Epithelial cell of prostate (primary cell): ENCODE measurements at places on chromosomes 1 and 21.
A peak's percentile ranks its signal among the peaks of the same experiment; 100 is the strongest.

- peak; percentile 41 for DNase-seq
Measured at GRCh38 chr1:100354971-100355394, 2.7 kb downstream of the CDC14A start.

DNA sequence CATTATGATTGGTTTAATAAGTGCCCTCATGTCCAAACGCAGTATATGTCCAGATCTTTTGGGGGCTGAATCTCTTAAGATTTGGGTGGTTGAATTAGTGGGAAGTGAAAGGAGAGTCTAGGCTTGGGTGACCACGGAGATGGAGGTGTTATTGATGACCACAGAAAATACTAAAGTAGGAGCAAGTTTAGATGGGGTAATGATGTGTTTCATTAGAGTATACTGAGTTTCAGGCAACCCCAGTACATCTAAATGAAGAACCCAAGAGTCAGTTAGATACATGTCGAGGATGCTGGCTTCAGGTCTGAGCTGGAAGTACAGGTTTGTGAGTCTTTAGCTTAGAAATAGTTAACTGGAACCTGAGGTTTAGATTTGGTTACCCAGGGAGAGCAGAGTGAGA lies 6.5 kb upstream of the ZZZ3 start:
- DNase-seq = no peak

- no peak for DNase-seq
Measured at GRCh38 chr1:30508611-30509010, 214.8 kb downstream of the MATN1 start.

GRCh38 chr1:85655315-85655714 lies 52.9 kb downstream of the ZNHIT6 start:
- no peak for DNase-seq

DNA sequence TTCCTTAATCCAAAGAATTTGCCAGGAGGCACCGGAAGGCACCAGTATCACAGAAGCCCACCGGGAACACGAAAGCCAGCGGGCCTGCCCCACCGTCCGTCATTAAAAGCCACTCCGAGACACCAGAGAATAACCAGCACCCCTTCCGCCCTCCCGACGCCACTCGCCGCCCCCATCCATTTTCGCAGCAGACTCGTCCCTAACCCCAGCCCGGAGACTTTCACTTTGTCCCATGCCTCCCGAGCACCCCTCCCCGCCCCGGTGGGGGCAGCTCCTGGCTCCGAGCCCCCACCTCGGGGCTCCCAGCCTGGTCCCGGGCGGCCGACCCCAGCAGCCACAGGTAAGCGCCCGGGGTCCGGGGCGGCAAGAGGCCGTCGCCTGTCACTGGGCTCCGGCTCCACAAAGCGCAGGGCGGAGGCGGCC lies 105.4 kb downstream of the SLC45A1 start:
- no peak for DNase-seq

GRCh38 chr1:54275349-54275748 lies 75.4 kb downstream of the MRPL37 start:
- DNase-seq = no peak

DNA sequence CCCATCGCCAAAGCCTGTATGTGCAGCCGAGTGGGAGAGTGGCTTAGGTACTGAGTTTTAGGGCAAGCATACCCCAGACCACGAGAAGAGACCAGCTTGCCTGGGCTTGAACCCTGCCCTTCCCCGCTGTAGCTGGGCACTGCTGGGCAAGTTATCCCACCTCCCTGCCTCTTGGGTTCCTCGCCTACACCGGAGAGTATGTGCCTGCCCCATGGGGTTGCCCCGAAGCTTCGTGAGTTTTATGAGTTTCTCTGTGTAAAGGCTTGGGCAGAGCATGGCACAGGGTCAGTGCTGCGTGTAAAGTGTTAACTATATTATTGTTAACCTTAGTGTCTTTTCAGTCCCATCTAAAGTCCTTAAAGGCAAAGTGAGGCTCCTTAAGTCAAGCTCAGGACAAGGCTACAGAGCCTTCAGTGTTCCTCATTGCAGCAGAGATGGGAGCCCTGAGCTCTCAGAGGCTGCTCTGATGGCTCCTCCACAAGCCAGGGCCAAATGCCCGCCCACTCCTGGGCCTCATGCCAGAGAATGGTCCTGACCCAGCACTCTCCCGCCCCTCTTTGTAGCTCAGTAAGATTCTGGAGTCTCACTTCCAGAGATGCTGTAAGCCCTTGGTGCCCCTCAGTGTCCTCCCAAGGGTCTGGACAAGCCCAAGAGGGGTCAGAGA lies 37.0 kb upstream of the KCNA10 start:
- no peak for DNase-seq

- DNase-seq = no peak
Measured at GRCh38 chr1:231936983-231937775, 310.6 kb downstream of the DISC1 start.

DNA sequence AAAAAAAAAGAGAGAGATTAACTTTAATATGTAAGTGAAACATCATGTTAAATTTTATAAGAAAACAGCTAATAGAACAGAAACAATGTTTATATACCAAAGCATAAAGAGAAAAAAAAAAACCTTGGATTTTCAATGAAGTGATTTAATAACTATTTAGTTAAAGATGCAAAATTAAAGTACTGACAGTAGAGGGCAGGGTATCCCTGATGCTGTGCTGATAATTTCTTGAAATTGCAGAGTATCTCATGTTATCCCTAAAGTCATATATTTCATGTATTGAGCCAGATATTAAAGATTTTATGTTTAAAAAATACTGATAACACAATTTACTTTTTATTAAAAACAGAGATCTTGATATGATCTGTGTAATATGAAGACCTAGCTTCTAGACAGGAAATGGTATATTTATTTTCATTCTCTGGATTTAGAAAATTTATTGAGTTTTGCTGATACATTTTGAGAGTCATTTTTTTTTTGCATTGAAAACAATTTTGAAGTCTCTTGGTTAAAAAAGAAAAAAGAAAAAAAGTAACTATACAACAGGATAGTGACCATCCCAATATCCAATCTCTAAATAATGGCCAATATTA lies 273.2 kb downstream of the USP25 start:
- no peak for DNase-seq

- peak; percentile 52 for DNase-seq
Measured at GRCh38 chr1:158146739-158147138, 34.0 kb upstream of the CD1D start.

GRCh38 chr21:21897275-21897883 lies 899.2 kb downstream of the NCAM2 start:
- DNase-seq = peak; percentile 69

GRCh38 chr1:201538612-201539551 lies at the start of gene NAV1:
TSS of gene NAV1 (plus strand) at chr1:201539127. CDS start at chr1:201622885, 83,758 bp downstream.
- no peak for DNase-seq

GRCh38 chr1:21704145-21704544 lies 35.0 kb upstream of the RAP1GAP start:
- no peak for DNase-seq

DNA sequence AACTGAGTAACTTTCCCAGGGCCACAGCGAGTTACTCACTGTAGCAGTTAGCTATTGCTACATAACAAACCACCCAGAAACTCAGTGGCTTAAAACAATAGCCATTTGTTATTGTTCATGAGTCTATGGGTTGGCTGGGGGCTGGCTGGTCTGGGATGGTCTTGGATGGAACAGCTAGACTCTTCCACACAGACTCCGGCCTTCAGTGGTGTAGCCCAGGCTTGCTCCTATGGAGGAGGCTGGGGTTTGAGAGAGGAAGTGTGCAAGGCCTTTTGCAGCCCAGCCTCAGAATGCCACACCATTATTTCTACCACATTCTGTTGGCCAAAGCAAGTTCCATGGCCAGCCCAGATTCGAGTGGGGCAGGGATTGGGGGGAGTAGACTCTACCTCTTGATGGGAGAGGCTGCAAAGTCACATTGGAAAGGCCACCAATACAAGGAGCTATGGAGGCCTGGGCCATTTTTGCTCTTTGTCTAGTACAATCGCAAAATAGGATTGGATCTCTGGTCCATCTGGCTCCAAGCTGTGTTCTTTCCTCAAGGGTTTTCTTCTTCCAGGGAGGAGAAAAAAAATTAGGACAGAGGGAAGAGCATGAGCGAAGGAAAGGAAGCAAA lies 37.5 kb upstream of the TTC22 start:
- no peak for DNase-seq

GRCh38 chr1:84749427-84749826 lies 59.2 kb upstream of the SSX2IP start:
- no peak for DNase-seq

- no peak for DNase-seq
Measured at GRCh38 chr1:178650934-178651511, 74.0 kb upstream of the RALGPS2 start.

DNA sequence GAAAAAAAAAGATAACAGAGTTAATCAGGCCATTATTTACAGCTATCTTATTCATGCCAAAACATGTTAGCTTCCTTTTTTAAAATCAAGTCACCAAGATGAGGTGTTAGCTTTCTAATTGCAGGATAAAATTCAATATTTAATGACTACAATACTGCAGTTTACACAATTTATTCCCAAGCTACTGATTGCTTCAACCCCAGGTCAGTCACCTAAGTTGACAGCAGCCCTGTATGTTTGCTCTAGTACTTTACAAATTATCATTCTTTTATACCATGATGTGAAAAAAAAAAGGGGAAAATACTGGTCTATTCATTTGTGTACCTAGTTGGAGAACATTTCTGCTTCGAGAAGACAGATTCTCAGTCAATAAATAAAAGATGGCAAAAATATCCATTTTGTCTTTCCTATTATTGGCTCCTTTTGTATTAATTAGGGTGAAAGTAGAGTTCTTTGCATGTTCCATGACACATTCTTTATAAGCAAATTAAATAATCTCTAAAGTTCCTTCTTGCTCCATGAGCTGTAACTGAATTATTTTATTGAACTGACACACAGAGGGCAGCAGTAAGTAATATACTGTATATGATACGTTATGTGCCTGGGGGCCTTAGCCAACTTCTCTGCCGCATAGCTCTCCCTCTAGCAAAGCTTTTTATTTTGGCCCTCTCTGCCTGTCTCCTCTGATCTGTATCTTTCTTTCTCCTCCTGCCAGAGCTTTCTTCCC lies 48.0 kb downstream of the DIPK1A start:
- no peak for DNase-seq

DNA sequence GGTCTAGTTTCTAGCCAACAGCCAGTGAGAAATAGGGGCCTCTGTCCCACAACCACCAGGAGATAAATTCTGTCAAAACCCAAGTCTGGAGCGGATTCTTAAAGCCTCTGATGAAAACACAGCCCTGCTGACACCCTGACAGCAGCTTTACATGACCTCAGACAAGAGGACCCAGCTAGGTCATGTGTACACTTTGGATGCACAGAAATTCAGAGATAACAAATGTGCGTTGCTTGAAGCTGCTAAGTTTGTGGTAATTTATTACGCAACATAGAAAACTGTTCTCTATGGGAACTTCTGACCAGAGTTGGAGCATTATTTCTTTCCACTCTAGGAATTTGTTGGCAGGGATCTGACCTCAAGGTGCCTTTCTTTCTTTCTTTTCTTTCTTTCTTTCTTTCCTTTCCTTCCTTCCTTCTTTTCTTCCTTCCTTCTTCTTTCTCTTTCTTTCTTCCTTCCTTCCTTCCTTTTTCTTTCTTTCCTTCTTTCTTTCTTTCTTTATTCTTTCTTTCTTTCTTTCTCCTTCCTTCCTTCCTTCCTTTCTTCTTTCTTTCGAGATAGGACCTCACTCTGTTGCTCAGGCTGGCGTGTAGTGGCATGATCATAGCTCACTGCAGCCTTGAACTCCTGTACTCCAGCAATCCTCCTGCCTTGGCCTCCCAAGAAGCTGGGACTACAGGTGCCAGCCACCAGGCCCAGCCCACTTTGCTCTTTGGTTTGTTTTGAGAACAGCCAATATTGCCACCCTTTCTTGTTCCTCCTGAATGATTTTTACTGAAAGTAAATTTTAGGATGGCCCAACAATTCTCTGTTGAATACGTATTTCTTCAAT lies 14.9 kb upstream of the HMGCS2 start:
- DNase-seq = no peak

DNA sequence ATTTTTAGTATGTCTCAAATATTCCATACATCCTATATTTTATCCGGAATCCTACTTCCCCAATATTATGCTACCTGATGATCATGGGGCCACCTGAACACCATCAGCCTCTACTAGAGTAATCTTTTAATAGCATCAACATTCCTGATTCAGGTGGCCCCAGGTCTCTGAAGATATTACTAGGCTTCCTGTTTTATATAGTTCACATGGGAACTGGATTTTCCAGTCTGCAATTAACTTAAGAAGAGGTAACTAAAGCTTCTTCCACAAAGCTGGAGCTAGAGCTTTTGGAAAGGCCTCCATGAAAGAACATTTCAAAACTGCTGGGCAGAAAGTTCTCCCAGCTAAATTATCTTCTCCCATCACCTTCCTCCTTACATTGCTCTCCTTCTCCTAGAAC lies 72.3 kb upstream of the ADAM30 start:
- no peak for DNase-seq

DNA sequence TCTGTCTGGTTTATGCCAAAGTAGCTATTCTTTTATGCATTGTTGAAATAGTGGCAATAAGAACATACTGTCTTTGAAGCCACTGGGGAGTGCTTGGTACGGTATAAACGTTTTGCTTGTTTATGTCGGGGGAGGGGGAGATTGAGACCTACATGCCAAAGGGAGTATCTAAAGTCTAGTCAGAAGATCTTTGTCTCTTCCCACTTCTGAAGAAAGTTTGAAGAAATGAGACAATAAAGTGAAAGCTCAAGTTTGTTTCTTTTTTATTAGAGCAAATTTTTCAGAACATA lies 6.8 kb downstream of the AKIRIN1 start:
- DNase-seq = no peak

DNA sequence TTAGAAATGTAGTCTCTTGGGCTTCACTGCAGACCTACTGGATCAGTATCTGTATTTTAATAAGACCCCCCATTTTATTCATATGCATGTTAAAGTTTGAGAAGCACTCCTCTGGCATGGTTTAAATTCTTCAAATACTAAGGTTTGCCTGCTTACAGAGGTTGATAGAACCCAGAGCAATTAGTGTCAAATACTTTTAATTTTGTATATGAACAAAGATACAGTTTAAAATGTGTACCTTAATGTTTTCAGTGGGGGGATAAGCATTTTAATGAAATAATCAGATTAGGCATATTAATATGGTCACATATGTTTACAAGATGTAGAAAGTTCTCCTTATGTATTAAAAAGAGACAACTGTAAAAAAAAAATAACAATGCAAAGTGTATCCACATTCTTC lies 40.4 kb upstream of the EPS15 start:
- no peak for DNase-seq

DNA sequence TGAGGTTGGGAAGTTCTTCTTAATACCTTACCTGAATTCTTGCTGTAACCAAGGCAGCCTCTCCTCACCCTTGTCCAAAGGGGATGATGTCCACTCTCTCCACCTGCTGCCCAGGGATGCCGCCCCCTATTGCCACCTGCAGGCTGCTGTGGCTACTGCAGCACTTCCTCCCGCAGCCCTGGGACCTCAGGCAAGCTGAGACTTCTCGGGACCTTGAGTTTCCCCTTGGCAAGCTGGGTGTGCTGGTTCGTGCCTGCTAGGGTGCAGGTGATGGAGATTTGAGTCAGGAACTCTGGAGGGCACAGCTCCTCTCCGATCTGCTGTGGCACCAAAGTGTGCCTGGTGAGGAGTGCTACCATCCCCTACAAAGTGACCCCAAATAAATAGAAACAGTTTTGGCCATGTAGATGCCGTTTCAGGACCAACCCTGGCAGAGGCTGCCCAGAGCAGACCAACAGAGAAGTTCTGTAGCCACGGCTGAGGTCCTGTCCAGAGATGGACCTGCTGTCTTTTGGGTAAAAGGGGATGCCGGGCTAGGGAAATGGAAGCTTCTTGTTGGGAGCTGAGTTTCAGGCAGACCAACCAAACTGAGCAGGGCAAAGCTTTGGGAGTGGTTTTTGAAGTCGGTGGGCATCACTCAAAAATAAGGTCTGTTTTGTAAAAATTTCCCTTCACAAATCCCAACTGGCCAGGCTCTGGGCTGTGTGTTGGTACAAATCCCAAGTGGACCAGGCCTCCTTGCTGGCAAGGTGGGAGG lies 31.7 kb downstream of the RUNX3 start:
- DNase-seq = no peak
